Renal cortical epithelial cell (primary cell): ENCODE measurements at places on chromosomes 12 and 14. TPM values are rescaled to one million over a fixed set of nuclear protein-coding genes. Genes with fewer than 3 reads are reported as not detected.

RNASE2 gene
- not detected in 2 replicates for total RNA-seq

LRRC10 gene
- total RNA-seq = not detected in 2 replicates

CCDC198 gene
- total RNA-seq = 41.0 and 74.6 TPM in 2 replicates

DENND5B gene
- 9.2 and 23.9 TPM in 2 replicates for total RNA-seq

STON2 gene
- 9.9 and 91.9 TPM in 2 replicates for total RNA-seq

IRAK3 gene
- total RNA-seq = 3.0 and 4.0 TPM in 2 replicates

PRPH gene
- total RNA-seq = not detected in 2 replicates

OR6C2 gene
- total RNA-seq = not detected in 2 replicates

KCNMB4 gene
- total RNA-seq = 1.0 and 1.2 TPM in 2 replicates

DNAJC22 gene
- total RNA-seq = 3.1 and 18.8 TPM in 2 replicates

SDR9C7 gene
- total RNA-seq = not detected in 2 replicates

DGLUCY gene
- total RNA-seq = 53.7 and 56.8 TPM in 2 replicates

KRT8 gene
- total RNA-seq = 390 and 919 TPM in 2 replicates

FOXG1 gene
- total RNA-seq = not detected in 2 replicates

SAMD4A gene
- 49.5 and 81.5 TPM in 2 replicates for total RNA-seq

LAG3 gene
- not detected in 2 replicates for total RNA-seq

PRH2 gene
- not detected in 2 replicates for total RNA-seq

SDR39U1 gene
- 6.4 and 10.4 TPM in 2 replicates for total RNA-seq

TSPAN9 gene
- total RNA-seq = 24.7 and 91.3 TPM in 2 replicates

MMP17 gene
- 0.52 and 1.6 TPM in 2 replicates for total RNA-seq

SALL2 gene
- 1.7 and 15.9 TPM in 2 replicates for total RNA-seq

LTB4R gene
- total RNA-seq = 0.17 and 1.3 TPM in 2 replicates

PGF gene
- total RNA-seq = 0.35 and 0.69 TPM in 2 replicates

AQP2 gene
- 0.30 TPM in 1 of 2 replicates, not detected in the other for total RNA-seq

AQP5 gene
- not detected in 2 replicates for total RNA-seq

ETFBKMT gene
- 1.4 and 4.3 TPM in 2 replicates for total RNA-seq

TAS2R43 gene
- 0.52 TPM in 1 of 2 replicates, not detected in the other for total RNA-seq

NPAS3 gene
- total RNA-seq = 0.70 TPM in 1 of 2 replicates, not detected in the other

MARCHF9 gene
- total RNA-seq = 3.1 and 8.5 TPM in 2 replicates

LRRC9 gene
- 0.05 TPM in 1 of 2 replicates, not detected in the other for total RNA-seq

SLC24A4 gene
- not detected in 2 replicates for total RNA-seq

SOAT2 gene
- not detected in 2 replicates for total RNA-seq

ASCL1 gene
- total RNA-seq = not detected in 2 replicates

NRL gene
- 1.6 and 2.4 TPM in 2 replicates for total RNA-seq

DPF3 gene
- 3.0 TPM in 2 replicates for total RNA-seq

POTEG gene
- total RNA-seq = not detected in 2 replicates

GATC gene
- total RNA-seq = 30.9 and 32.0 TPM in 2 replicates

CELA1 gene
- not detected in 2 replicates for total RNA-seq

OR4E2 gene
- total RNA-seq = not detected in 2 replicates

CLMN gene
- 19.6 and 30.3 TPM in 2 replicates for total RNA-seq

MGAT4C gene
- total RNA-seq = not detected in 2 replicates

GLI1 gene
- 0.50 TPM in 1 of 2 replicates, not detected in the other for total RNA-seq

ANO6 gene
- 82.7 and 96.2 TPM in 2 replicates for total RNA-seq

SLC6A15 gene
- 0.30 and 2.8 TPM in 2 replicates for total RNA-seq
